Aorta (tissue), 5 donors: ENCODE measurements at places on chromosomes 5 and 9. TPM values are rescaled to one million over a fixed set of nuclear protein-coding genes. Genes with fewer than 3 reads are reported as not detected.

- H3K36me3 ChIP-seq: no peaks in the 10 kb centered on the region
- H3K4me3 ChIP-seq: no peak overlapping the region
- H3K27me3 ChIP-seq: no peaks in the 10 kb centered on the region
- no peaks in the 10 kb centered on the region for H3K4me1 ChIP-seq
These were observed 415.3 kb upstream of the IRX4 start for GRCh38 chr5:2297991-2298390.

GRCh38 chr5:107320846-107321245 is 349.9 kb downstream of the EFNA5 start:
- H3K36me3 ChIP-seq: no peaks in the 10 kb centered on the region
- H3K4me3 ChIP-seq: no peak overlapping the region
- H3K27me3 ChIP-seq: no peaks in the 10 kb centered on the region
- H3K4me1 ChIP-seq: no peaks in the 10 kb centered on the region

GRCh38 chr5:145446412-145446811 is 388.7 kb downstream of the PRELID2 start:
- H3K4me1 ChIP-seq: no peaks in the 10 kb centered on the region
- no peak overlapping the region for H3K4me3 ChIP-seq
- H3K36me3 ChIP-seq: no peaks in the 10 kb centered on the region
- no peaks in the 10 kb centered on the region for H3K27me3 ChIP-seq
- DNase-seq: no peak

GRCh38 chr9:21086538-21086937 is 8.8 kb upstream of the IFNB1 start:
- H3K4me3 ChIP-seq: no peak overlapping the region
- H3K36me3 ChIP-seq: no peaks in the 10 kb centered on the region
- DNase-seq: no peak
- peaks cover 3% of the 10 kb centered on the region for H3K4me1 ChIP-seq
- no peaks in the 10 kb centered on the region for H3K27me3 ChIP-seq

DNA sequence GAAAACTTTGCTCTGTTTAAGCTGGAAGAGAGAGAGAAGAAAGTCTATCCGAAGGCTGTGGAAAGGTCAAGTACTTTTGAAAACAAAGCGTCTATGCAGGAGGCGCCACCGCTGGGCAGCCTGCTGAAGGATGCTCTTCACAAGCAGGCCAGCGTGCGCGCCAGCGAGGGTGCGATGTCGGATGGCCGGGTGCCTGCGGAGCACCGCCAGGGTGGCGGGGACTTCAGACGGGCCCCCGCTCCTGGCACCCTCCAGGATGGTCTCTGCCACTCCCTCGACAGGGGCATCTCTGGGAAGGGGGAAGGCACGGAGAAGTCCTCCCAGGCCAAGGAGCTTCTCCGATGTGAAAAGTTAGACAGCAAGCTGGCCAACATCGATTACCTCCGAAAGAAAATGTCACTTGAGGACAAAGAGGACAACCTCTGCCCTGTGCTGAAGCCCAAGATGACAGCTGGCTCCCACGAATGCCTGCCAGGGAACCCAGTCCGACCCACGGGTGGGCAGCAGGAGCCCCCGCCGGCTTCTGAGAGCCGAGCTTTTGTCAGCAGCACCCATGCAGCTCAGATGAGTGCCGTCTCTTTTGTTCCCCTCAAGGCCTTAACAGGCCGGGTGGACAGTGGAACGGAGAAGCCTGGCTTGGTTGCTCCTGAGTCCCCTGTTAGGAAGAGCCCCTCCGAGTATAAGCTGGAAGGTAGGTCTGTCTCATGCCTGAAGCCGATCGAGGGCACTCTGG is 32.6 kb downstream of the CD180 start:
- H3K4me3 ChIP-seq: no peak overlapping the region
- no peaks in the 10 kb centered on the region for H3K4me1 ChIP-seq

DNA sequence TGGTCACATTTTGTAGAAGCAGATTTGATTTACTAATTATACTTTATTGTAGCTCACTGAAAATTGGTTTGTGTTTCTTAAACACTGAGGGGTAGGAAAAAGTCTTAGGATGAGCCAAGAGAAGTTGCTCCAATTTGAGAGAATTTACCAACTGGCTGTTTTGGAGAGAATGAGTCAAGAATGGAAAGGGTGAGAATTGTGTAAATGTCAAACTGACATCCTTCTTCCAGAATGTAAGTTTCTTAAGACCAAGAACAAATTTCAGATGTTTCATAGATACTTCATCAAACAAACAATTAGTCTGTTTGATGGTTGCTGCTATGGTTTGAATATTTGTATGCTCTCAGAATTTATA is 106.2 kb upstream of the TXNDC8 start:
- H3K36me3 ChIP-seq: peaks cover 3% of the 10 kb centered on the region
- H3K4me1 ChIP-seq: no peaks in the 10 kb centered on the region
- no peak overlapping the region for H3K4me3 ChIP-seq
- no peaks in the 10 kb centered on the region for H3K27me3 ChIP-seq
- DNase-seq: no peak

- no peaks in the 10 kb centered on the region for H3K4me1 ChIP-seq
- no peak for DNase-seq
- H3K27me3 ChIP-seq: no peaks in the 10 kb centered on the region
- H3K27ac ChIP-seq: no peak overlapping the region
These were observed 22.7 kb downstream of the CAVIN4 start for GRCh38 chr9:100600521-100601079.

- H3K36me3 ChIP-seq: peaks cover 2% of the 10 kb centered on the region
- H3K27me3 ChIP-seq: no peaks in the 10 kb centered on the region
- DNase-seq: peak; percentile 86
- peak overlapping the region; percentile 74 for H3K27ac ChIP-seq
- no peaks in the 10 kb centered on the region for H3K4me1 ChIP-seq
These were observed 73.1 kb downstream of the RGS3 start for GRCh38 chr9:113536483-113537228.

Gene PROB1
- total RNA-seq: 2.0 TPM

Gene AGXT2
- not detected for total RNA-seq

Gene IL33
- 68.2 TPM for total RNA-seq
